ENCODE measurements at places on chromosomes 4 and X.

DNA sequence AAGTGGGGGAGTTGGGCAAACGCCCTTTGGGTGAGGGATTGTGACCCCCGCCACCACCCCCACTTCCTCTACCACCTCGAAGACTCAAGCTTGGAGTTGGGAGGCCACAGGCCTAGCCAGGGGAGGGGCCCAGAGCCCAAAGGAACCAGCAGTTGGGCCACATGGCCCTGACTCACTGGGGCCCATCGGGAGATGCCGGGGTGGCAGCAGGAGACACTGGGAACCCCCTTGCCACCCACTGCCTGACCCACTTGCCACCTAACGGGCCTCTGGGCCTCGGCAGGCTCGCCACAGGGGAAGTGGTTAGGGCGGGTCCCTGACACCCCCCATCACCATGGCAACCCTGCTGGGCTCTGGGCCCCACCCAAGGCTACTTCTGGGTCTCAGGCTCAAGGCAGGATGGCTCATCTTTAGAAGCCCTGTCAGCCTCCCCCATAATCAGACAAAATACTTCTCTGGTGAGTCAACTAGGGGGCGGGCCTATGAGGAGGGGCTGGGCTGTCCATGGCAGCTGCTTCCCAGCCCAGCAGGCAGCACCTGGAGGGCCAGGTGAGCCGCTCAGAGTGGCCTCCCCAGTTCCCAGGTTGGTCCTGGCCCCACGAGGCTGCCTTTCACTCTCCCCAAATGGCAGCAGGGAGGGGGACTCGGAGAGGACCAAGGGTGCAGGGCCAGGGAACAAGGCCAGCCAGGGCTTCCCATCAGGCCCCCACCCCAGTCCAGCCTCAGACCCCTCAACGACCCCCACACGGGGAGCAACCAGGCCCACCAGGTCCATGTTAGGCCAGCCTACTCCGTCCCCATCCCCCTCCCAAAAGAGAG, 5.6 kb downstream of the FLNA start:
- H3K36me3 ChIP-seq: peaks cover 60% of the 10 kb centered on the region
- H3K27ac ChIP-seq: peak overlapping the region; percentile 98
- no peaks in the 10 kb centered on the region for H3K4me1 ChIP-seq
- peak overlapping the region; percentile 85 for H3K4me3 ChIP-seq

DNA sequence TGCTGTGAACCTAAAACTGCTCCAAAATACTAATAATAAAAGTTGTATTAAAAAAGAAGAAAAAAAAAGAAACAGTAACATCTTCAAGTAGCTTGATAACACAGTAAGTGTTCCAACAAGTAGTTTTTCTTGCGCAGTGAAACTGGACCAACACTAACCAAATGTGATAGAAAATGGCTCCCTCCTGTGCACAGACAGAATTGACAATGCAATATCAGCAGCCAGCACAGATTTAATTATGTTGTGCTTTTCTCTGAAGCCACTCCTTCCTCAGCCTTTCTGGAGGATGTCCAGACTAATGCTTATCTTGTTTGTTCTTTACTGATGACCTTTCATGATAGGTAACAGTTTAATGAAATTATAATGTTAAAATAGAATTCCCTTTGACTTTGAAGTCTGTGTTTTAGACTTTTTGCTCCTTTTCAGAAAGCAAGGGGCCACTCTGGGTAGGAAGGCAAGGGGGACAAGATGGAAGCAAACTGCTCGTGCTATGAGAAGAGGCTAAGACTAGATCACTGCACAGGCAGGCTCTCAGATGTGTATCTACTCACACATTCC, 147.1 kb upstream of the RPL34 start:
- H3K4me3 ChIP-seq: no peak overlapping the region
- H3K27me3 ChIP-seq: no peaks in the 10 kb centered on the region
- no peaks in the 10 kb centered on the region for H3K36me3 ChIP-seq
- no peak for DNase-seq

- no peak overlapping the region for H3K27ac ChIP-seq
- H3K27me3 ChIP-seq: no peaks in the 10 kb centered on the region
- H3K4me3 ChIP-seq: no peak overlapping the region
- peaks cover 66% of the 10 kb centered on the region for H3K36me3 ChIP-seq
Observed at GRCh38 chrX:13761606-13762414, 27.3 kb downstream of the OFD1 start.

DNA sequence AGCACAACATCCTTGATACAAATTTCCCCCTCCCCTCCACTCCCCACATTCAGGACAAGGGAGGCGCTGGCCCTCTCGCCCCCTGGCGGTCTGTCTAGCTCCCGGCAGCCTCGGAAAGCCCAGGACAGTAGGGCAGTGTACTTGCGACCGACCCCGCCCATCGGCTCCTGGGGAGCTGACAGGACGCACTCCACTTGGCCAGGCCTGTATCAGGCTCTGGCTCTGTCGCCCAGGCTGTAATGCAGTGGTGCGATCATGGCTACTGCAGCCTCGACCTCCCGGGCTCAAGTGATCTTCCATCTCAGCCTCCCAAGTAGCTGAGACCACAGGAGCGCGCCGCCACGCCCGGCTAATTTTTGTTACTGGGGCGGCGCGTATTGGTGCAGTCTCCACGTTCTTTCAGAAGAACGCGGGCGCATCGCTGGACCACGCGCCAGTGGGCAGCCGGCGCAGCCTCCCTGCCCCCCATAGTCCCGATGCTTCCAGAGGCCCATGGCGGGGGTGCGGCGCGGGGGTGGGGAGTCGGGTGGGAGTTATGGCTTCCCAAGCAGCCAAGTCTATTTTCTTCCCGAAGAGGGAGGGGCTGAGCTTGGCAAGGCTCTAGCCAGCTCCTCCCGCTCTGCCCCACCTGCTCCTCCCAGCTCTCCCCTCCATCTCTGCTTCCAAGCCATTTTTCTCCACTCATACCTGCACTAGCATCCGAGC, 7.8 kb upstream of the AKAP14 start:
- no peaks in the 10 kb centered on the region for H3K36me3 ChIP-seq
- H3K27ac ChIP-seq: no peak overlapping the region
- no peak for DNase-seq
- H3K4me3 ChIP-seq: no peak overlapping the region

DNA sequence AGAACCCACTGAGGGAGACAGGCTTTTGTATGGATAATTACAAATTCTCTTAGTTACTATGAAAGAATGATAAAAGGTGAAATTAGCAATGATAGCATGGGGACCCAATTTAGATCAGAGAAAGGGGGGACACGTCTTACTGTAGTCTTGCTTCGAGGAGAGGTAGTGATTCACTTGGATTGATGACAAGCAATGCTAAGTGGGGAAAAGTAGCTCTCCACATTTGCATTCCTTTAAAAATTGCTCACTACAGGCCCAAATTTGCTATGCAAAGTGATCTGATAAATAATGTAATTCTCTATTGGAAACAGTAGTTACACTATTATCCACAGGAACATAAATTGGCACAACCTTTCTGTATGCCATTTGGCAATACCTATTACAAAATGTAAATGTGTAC, 42.5 kb upstream of the MAP3K15 start:
- H3K27me3 ChIP-seq: no peaks in the 10 kb centered on the region
- H3K4me1 ChIP-seq: no peaks in the 10 kb centered on the region
- H3K4me3 ChIP-seq: no peak overlapping the region
- no peak overlapping the region for H3K27ac ChIP-seq
- H3K36me3 ChIP-seq: no peaks in the 10 kb centered on the region

Measured in tibial artery (tissue), 4 donors.